ENCODE measurements at places on chromosomes 16 and 17.

DNA sequence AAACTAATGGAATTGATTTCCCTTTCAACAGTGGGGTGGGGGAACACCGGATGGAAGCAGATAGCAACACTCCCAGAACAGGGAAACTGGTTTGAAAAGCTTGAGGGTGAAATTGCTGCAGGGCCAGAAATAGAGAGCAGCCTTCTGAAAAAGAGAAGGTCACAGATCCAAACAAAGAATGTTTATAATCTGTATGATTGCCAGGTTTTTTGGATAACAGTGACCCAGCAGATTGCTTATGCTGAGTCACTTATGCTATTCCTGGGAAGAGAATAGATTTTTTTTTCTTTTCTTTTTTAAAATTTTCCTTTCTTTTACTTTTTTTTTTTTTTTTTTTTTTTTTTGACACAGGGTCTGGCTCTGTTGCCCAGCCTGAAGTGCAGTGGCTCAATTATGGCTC lies 641.3 kb downstream of the KCNJ2 start:
- no peak for DNase-seq

- no peak for DNase-seq
Measured at GRCh38 chr16:30470632-30470995, 1.9 kb upstream of the ITGAL start.

GRCh38 chr17:50562242-50563091 lies 2.0 kb downstream of the CACNA1G start:
- no peak for DNase-seq

GRCh38 chr17:32302037-32302436 lies 36.4 kb downstream of the RHBDL3 start:
- no peak for DNase-seq

- no peak for DNase-seq
Measured at GRCh38 chr16:79808731-79809130, 208.2 kb upstream of the MAF start.

DNA sequence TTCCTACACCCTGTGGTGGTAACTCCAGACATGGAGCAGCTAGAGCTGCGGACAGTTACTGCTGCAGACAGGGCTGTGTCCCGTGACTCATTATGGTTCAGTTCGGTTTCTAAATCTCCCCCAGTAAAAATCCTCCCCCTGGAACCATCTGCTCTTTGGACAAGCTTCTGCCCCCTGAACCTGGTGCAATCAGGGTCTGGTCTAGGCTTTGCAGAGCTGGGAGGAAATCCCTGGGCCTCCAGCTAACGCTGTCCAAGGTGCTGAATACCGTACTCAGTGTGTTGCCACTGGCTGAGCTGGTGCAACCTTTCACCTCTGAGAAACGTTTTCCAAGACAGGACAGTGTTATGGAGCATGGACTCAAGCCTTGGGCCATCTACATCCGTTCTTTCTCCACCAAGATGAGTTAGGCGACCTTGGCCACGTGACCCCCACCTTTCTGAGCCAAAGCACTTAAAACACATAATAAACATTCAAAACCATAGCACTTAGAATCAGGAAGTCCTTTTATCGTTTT lies 142.0 kb downstream of the CPPED1 start:
- DNase-seq = peak; percentile 25

- DNase-seq = no peak
Measured at GRCh38 chr17:10812674-10813073, 8.8 kb upstream of the TMEM238L start.

GRCh38 chr17:17028059-17028877 lies 14.0 kb upstream of the MPRIP start:
- no peak for DNase-seq

DNA sequence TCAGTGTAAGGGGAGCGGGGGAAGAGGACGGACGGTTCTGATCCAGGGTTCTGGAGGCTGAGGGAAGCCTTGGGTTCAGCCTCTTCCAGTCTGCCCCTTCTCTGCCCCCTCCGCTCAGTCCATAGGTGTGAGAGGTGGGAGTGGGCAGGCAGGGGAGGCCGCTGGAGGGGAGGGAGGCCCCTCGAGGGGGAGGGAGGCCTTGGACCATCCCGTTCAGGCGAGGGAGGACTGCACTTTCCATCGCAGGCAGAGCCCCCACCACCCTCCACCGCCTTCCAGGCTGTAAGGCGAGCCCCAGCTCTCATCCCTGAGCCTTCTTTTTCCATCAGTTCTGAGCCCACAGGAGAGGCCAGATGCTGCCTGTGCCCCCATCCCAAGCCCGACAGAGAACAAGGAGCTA lies 4.2 kb upstream of the AXIN1 start:
- DNase-seq = no peak

DNA sequence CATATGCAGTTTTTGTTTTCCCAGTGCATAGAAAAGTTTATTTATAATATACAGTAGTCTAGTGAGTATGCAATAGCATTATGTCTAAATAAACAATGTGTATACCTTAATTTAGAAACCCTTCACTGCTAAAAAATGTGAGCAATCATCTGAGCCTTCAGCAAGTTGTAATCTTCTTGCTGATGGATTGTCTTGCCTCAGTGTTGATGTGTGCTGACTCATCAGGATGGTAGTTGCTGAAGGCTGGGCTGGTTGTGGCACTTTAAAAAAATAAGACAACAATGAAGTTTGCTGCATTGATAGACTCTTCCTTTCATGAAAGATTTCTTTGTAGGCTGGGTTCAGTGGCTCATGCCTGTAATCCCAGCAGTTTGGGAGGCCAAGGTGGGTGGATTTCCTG lies 13.9 kb upstream of the CAPNS2 start:
- DNase-seq = no peak

GRCh38 chr17:36939802-36940312 lies 2.6 kb downstream of the LHX1 start:
- DNase-seq = no peak

DNA sequence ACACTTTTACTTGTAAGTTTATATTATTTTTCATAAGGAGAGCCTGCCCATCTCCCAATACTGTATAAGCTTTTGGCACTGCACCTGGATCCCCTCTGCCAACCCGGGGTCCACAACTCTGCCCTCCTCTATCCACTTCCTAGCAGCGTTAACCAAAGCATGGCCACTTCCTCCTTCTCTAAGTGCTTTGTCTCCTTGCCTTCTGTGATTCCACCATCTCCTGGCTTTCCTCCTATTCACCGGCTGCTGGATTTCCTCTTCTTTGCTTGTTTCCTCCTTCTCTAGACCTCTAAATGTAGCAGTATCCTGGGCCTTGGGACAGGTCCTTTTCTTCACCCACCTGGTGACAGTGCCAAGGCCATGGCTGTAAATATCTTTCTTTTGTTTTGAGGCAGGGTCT lies 20.0 kb upstream of the WFIKKN2 start:
- no peak for DNase-seq

DNA sequence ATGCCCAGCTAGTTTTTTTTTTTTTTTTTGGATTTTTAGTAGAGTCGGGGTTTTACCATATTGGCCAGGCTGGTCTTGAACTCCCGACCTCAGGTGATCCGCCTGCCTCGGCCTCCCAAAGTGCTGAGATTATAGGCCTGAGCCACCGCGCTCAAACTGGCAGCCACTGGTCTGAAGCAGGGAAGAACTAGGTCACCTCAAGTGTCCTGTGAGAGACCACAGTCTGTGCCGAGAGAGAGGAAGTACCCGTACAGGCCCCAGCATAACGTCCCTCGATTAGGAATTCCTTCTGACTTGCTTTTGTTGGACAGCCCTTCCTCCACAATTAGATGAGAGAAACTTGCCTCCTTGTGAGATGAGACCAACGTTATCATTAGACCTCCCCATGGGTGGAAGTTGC lies 13.7 kb upstream of the CD300E start:
- DNase-seq = no peak

DNA sequence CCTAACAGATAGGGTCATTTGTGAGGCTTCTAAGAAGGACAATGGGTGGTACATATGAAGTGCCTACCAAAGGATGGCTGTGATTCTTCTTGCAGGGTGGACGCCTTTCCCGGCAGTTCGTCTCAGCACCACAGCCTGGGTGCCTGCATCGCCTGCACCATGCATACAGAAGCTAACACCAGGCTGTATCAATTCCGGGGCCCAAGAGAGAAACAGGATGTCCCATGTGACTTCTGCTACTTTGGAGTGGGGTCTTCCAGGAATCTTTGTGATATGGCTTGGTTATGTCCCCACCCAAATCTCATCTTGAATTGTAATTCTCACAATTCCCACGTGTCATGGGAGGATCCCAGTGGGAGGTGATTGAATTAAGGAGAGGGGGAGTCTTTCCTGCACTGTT lies 251.6 kb upstream of the TNRC6C start:
- no peak for DNase-seq

GRCh38 chr17:75617675-75618074 lies 15.6 kb upstream of the SMIM5 start:
- no peak for DNase-seq

DNA sequence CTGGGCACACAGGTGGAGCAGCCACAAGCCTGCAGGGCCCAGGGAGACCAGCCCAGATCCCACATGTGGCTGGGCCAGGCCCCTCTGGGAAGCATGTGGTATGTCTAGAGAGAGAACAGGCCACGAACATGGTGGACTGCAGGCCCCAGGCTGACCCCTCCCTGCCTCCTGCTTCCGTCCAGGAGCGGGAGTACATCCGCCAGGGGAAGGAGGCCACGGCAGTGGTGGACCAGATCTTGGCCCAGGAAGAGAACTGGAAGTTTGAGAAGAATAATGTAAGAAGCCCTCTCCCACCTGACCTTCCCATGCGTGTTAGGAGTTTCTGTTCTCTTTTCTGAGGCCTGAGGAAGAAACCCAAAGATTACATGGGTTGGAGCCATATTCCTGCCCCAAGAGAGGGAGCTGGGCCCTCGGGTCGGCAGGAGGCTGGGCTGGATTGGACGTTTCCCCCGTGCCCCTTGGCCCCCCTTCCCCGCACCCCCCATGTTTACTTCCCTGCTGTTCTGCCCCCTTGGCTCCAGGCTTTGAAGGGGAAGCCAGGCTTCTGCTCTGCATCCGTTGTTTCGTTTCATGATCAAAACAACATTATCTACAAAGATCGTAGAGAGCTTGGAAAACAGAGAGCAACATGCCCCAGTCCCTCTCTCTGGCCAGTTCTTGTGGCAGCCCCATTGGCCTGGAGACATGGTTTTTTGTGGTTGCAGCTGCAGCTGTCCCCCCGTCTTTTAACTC lies 5.7 kb upstream of the TCAP start:
- DNase-seq = no peak

- DNase-seq = no peak
Measured at GRCh38 chr17:59178266-59178985, 22.9 kb downstream of the PRR11 start.

DNA sequence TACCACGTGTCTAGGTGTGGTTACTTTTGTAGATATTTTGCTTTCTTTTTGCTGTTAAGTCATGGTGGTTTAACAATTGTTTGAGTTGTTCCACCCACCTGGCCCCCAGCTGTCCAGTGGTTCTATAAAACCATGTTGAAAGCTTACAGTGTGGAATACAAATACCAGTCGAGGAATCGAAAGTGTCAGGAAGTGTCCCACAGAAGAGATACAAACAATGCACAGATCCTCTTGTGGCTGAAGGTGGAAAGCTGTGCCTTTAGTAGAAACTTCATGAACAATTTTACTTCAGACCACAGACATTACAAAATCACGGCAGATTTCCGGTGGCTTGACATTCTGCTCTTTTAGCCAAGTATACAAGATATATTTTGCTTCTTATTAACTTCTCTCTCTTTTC lies 782.4 kb upstream of the SOX9 start:
- DNase-seq = no peak

GRCh38 chr17:12549499-12550041 lies 116.1 kb upstream of the MYOCD start:
- no peak for DNase-seq

GRCh38 chr16:77937473-77938149 lies 84.7 kb upstream of the CLEC3A start:
- DNase-seq = no peak

- no peak for DNase-seq
Measured at GRCh38 chr16:69241926-69242325, 55.0 kb downstream of the SNTB2 start.

GRCh38 chr17:34755981-34756636 lies 176.7 kb downstream of the TMEM132E start:
- DNase-seq = no peak

- DNase-seq = no peak
Measured at GRCh38 chr16:52545222-52545897, 1.6 kb downstream of the TOX3 start.

DNA sequence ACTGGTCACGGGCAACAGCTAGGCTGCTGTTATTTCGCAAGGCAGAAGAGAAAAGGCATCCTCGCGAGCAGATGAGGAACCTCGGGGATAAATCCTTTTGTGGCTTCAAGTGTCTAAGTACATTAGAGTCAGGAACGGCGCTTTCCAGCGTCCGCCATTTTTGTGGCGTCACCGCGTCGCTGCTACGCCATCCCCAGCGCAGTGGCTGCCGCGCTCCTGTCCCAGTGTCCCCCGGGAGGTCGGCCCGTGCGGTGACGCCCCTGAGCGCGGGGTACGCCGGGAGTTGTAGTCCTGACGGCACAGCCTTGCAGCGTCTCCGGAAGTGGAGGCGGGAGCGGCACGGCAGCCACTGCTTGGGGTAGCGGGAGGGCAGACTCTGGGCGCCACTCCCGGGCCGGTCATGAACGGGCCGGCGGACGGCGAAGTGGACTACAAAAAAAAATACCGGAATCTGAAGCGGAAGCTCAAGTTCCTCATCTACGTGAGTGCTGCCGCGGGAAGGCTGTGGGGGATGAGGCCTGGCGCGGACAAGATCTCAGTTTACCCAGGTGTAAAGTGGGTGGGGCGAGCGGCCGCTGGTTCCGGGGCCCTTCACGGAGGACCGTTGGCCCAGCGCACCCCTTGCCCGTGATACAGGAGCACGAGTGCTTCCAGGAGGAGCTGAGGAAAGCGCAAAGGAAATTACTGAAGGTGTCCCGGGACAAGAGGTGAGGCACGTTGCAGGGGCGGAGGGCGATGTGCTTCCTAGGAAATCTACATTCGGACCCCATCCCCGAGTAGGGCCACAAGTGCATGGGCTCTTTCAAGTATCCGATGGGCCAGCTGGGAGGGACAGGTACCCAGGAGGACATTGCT lies at the start of gene INO80E:
Gene INO80E, plus strand, starts transcription at position 331 of the 855 bp plus-strand sequence. Its CDS starts 70 bp downstream, at position 401.
- DNase-seq = peak; percentile 100

DNA sequence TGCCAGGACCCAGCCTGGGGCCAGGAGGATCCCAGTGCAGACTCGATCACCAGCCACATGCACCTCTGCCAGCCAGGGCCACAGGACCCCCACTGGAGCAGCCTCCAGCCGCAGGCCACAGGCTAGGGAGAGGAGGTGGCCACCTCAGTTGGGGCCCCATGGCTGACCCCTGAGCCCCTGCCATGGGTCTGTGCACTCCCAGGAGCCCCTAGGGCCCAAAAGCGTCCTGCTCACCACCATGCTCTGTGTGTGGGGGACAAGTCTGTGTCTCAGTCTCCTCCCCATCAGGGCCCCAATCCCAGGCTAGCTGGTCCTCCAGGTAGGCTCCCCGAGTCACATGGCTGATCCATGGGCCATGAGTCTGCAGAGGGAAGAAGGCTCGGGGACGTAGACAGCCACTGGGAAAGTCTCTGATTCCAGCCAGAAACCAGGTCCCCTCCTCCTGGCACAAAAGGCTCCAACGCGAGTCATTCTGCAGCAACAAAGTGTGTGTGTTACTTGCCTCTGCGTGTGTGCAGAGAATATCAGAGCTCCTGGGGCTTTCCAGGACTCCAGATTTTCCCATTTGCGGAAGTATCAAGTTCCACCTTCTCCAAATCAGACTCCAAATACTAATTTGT lies 6.1 kb upstream of the PRSS8 start:
- peak; percentile 25 for DNase-seq

Data from HEK293T (cell line).